Activated CD8-positive, alpha-beta memory T cell treated with anti-CD3 and anti-CD28 coated beads for 1 hour (primary cell): ENCODE measurements at places on chromosomes 4 and X.

- no peak for DNase-seq
These were observed 1428.0 kb downstream of the PCDH7 start for GRCh38 chr4:32148111-32148666.

DNA sequence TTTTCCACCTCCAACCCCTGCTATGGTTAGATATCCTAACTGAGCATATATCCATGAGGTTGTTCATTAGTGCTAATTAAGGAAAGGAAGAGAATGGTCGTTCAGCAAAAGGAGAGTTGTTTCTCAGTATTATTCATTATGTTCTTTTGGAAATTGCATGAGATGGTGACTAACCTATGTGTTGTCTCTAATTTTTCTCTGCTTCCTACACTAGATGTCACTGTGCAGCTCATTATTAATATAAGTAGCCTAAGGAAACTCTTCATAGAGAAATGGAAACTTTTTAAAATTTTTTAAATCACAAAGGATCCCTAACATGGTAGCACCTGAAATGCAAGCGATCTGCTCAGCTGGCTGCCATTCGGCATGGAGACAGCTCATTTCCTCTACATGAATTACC lies 67.7 kb upstream of the FAM9A start:
- no peak for DNase-seq

DNA sequence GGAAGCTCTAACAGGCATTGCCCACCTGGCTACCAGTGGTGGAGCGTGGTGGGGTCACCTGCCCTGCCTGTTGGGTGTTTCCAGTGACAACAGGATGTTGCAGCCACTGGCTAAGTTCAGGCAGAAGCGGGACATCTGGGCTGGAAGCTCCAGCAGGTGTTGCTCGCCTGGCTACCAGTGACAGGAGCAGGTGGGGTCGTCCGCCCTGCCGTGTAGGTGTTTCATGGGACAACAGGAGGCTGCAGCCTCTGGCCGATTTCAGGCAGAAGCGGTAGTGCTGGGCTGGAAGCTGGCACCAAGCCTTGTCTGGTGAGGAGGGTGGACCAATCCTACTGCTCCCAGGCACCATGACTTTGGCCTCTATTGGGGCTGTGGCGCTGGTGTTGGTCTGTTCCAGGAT lies 39.4 kb downstream of the RIPPLY1 start:
- no peak for DNase-seq

DNA sequence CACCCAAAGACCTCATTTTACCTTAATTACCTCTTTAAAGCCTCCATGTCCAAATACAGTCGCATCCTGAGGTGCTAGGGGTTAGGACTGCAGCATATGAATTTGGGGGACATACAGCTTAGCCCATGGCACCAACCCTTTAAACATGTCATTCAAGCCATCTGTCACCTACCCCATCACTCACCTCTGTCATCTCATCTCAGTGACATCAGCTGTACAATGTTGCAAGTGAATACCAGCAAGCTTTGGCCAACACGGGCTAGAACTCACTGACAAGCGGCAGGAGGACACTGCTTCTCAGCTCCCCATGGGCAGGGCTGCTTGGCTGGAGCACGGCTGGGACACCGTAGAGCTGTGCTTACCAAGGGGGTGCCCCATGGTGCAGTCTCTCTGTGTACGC lies 107.5 kb downstream of the STK32B start:
- DNase-seq, result no peak

- DNase-seq, result no peak
These were observed 48.5 kb upstream of the PRSS48 start for GRCh38 chr4:151228189-151229119.

DNA sequence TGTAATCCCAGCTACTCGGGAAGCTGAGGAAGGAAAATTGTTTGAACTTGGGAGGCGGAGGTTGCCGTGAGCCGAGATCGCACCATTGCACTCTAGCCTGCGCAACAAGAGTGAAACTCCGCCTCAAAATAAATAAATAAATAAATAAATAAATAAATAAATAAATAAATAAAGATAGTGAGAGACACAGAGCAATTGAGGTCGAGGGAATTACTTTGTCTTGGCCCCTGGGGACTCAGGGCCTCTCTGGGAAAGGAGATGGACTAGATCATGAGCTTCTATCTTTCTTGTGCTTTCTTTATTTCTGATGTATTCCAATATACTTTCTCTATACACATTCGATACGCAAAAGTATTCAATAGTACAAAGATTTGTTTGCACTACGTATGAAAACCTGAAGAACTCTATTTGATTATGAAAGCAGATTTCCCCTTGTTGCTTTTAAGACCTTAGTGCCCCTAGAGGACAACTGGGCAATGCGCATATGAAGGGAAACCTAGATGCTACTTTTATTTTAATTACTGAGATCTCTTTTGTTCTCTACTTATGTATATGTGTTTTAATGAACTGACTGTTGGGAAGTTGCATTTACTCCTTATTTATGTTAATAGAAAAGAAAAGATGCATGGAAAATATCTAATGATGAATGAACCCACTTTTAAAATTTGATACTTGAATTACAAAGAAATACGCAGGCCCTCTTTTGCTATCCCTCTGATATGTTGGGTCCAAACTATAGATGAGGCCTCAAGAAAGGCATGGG lies 12.8 kb upstream of the ELOVL6 start:
- no peak for DNase-seq

DNA sequence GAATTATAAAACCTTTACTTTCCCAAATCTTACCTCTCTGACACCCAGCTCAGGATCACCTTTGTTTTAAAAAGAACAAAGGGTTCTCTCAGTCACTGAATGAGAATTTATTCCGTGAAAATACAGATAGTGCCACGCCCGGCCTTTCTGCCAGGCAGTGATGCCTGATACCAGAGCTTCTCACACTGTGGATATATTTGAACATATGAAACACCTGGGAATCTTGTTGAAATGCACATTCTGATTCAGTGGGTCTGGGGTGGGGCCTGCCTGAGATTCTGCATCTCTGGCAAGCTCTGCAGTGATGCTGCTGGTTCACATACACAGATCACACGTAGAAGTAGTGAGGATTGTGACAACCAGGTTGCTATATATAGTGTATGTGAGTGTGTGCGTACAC lies 46.0 kb downstream of the ELOVL6 start:
- no peak for DNase-seq
